Iris pigment epithelial cell (primary cell): ENCODE measurements at places on chromosomes 6 and 20.
A peak's percentile ranks its signal among the peaks of the same experiment; 100 is the strongest.

GRCh38 chr6:37725957-37726356 is 28.3 kb upstream of the MDGA1 start:
- DNase-seq: no peak

GRCh38 chr20:18856873-18857272 is 43.3 kb downstream of the SCP2D1 start:
- no peak for DNase-seq

GRCh38 chr6:25925876-25926275 is 4.6 kb downstream of the SLC17A2 start:
- no peak for DNase-seq

DNA sequence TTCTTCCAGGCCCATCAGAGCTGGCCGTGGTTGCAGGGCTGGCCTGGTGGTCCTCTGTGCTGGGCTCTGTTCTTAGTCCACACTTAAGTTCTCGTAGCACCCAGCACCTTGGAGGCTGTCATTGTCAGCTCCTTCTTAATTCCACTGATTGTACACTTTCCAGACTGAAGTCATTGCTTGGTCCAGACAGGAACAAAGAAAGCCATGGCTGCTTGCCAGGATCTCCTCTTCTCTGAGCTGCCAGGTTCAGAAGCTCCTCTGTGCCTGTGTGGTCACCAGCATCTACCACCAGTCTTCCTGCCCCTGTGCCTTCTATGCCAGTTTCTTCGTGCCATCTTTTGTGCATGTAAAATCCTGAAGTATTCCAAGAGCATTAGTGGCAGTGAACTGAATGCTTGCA is 39.5 kb upstream of the PCMTD2 start:
- DNase-seq: no peak

GRCh38 chr6:87682310-87682709 is 19.7 kb downstream of the AKIRIN2 start:
- no peak for DNase-seq

GRCh38 chr20:42097741-42098140 is 479.6 kb upstream of the CHD6 start:
- no peak for DNase-seq

- no peak for DNase-seq
Observed at GRCh38 chr20:19565736-19566135, 192.3 kb upstream of the RIN2 start.

DNA sequence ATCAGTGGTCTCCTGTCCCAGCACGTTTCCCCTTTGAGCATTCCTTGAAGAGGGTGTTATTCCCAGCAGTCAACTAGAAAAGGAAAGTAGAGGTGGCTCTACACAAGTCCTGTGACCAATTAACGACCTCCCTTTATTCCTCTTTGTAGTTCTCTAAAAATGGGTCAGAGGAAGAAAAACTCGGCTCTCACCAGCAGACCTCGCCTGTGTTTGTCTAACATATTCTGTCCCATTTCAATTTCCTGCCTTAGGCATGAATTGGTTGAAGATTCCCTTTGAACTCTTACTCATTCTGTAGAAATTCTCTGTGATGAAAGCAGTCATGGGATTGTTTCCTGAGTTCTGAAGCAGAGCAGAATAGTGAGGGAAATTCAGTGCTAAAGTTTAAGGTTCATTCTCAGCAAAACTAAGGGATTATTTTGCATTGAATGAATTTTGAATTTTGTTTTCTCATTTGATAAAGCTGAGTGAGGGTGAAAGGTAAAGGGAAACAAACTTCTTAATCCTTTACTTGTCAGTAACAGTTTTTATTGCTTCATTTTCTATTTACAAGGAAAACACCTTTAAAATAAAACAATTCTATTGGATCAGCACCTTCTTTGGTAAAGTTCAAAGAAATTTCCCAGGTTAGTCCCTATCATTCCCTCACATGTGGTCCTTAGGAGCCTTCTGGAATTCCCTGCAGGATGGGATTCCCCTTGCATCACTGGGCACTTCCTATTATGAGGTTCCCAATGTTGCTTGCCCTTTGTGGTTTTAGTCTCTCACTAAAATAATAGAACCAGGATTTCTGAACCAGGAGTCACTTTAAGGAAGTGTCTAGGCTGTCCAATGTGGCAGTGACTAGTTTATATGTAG is 105.8 kb downstream of the SLX4IP start:
- DNase-seq: peak; percentile 93

DNA sequence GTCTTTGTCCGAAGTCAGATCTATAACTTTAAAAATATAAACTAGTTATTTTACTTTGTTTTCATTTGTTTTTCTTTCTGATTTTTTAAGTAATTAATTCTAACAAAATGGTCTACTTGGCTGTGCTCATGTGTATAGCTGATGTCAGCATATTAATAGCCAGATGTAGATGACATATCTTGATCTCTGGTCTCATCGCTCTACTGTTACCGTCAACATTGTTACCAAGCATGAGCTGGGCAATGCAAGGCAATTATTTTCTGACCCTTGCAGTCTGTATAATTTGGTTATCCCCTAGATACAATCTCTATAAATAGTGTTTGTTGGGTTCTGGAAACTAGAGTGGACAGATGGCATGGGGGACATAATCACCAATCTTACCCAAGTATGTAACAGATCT is 151.6 kb upstream of the PTPRK start:
- DNase-seq: no peak

- no peak for DNase-seq
Observed at GRCh38 chr20:25063546-25063945, 5.6 kb upstream of the ACSS1 start.

DNA sequence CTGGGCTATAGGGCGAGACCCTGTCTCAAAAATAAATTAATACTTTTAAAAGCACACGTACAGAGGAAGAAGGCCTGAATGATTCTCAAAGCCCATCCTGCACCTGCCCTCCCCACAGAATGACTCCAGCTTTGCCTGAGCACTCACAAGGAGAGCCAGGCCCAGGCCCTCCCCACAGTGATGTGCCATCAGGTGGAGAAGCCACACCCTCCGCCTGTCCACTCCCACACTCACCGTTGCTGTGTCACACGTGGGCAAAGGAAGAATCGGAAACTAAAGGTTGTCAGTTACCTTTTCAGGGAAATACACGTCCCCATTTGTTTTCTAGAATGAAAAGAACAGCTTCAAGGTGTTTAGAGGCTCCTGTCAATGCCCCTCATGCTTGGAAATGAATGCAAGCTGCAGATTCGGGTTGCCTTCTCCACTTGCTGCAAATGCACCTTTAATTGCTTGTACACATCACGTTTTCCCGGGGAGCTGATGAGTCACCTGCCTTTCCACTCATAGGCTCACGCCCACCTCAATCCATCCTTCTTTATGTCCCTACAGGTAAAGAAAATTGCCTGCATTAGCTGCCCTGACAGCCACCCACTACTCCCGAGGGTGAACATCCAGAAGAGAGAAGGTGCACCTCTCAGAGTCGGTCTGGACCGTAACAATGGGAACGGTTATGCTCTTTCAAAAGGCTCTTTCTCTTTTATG is 45.5 kb upstream of the AFDN start:
- no peak for DNase-seq

GRCh38 chr20:43820731-43821330 is 93.8 kb upstream of the TOX2 start:
- DNase-seq: no peak

GRCh38 chr20:46915575-46916257 is 21.1 kb downstream of the EYA2 start:
- DNase-seq: no peak

GRCh38 chr6:16064671-16065072 is 64.2 kb upstream of the MYLIP start:
- DNase-seq: no peak

DNA sequence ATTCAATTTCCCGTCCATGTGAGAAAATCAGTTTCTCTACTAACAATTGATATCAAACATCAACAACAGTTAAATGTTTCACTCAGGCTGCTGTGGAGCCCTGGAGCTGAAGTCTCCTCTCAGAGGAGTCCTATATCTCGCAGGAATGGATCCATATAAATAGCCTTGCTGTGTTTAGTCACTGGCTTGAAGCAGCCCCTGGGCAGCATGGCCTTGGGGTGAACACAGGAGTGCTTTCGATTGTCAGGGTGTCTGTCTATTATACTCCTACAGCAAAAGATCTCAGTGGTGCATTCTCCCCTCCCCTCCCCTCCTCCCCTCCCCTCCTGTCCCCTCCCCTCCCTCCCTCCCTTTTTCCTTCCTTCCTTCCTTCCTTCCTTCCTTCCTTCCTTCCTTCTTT is 141.9 kb downstream of the CCDC170 start:
- no peak for DNase-seq

DNA sequence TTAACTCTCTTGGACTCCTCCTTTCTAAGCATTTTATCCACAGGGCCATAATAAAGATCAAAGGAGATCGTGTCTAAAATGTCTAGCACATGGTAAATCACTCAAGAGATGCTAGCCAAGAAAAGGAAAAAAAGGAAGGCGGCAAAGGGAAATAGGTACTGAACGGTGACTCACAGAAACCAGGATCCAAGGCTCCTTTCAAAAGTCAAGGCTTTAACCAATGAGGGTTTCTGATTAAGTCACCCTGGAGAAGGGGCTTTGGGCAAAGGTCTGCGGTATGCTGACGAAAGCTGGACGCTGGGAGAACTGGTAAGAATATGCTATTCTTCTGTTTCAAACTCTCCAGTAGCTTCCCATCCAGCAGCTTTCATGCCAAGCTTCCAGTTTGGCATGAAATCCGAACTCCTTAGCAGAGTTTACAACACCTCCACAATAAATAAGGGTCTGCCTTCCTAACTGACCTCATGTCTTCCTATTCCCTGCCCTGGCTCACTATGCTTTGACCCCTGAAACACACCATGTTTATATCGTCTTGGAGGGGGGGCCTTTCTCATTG is 1.0 kb downstream of the TOMM34 start:
- DNase-seq: peak; percentile 51

- DNase-seq: peak; percentile 82
Observed at GRCh38 chr6:131867744-131868143, 59.9 kb downstream of the ENPP1 start.

GRCh38 chr20:39310363-39310995 is 348.3 kb downstream of the DHX35 start:
- DNase-seq: no peak

DNA sequence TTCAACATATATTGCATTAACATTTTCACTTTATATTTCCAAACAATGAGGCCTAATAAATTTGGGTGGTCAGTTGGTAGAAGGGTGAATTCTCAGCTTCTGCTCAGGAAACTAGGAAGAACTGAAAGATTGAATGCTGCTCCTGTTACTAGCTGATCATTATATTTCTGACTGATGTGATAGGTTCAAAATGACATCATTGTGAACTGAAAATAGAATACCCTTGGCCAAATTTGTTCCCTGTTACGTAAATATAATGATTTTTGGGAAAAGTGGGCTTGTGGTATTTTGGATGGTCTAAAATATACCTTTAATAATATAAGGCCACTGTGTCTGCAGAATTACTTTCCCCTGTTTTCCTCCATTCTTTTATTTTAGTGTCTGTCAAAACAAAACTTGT is 2.8 kb downstream of the UST start:
- DNase-seq: no peak

DNA sequence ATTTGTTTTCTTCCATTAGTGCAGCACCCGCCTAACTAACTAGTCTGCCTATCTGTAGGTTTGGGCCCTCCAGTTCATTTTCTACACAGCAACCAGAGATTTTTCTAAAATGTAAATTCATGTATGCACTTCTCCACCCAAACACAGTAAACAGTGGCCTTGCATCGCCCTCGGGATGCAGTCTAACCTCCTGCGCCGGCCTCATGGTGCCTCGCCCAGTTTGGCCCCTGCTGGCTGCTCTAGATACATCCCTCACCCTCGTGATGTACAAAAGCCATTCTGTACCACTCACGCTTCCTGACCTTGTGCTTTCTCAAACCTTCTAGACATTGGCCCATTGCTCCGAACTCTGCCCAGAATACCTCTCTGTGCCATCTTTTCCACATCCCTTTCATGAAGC is 53.8 kb upstream of the VSTM2L start:
- DNase-seq: no peak

GRCh38 chr6:17574866-17575560 is 25.1 kb upstream of the FAM8A1 start:
- peak; percentile 88 for DNase-seq

GRCh38 chr6:19849755-19850154 is 12.6 kb downstream of the ID4 start:
- no peak for DNase-seq

DNA sequence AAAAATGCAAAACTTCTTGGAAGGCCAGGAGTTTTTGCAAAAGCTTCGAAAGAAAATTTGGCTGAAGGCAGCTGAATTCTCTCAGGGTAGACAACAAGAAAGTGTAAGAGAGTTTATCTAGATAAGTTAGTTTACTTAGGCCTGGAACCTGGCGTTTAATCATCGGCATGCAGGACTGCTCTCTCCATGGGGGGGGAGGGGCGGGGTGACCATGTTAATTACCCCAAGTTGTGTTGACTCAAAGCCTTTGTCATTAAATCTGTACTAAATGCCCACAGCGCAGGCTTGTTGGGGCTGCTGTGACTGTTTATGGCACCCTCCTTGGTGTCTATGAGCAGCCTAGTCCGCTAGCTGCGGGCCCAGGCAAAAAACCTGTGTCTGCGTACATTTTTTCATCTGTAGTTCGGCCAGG is 20.1 kb upstream of the ZNF451 start:
- DNase-seq: no peak

GRCh38 chr6:86973088-86973487 is 35.8 kb downstream of the HTR1E start:
- DNase-seq: no peak

DNA sequence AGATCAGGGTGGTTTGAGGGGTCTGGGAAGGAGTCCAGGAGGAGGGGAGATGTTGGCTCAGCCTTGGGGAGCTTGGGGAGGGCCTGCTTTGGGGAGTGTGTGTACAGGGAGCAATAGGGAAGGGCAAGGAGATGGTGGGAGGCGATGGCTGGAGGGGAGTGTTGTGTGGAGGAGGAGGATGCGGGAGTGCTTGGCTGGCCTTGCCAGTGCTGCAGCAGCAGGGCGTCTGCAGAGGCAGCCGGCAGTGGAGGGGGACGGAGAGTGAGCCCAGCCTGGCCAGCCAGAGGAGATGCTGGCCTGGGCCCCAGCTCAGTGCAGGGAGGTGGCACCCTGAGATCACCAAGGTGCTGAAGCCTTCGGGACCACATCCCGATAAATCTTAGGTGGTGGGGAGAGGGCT is 3.9 kb downstream of the IP6K3 start:
- no peak for DNase-seq

DNA sequence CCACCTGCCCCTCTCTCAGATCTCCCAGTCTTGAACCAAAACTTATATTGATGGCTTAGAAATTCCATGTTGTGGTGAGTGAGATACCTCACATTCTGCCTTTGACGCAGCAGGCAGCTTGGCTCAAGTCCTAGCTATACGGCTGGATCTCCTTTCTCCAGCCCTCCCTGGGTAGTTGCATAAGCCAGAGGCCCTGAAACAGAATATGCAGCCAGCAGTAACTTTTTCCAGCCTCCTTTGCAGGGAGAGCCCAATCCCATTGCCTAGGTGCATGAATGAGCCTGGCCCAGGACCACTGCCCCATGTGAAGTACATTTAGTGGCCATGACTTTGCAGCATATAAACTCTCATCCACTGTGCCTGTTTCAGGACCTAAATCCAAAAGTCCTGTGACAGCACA is 202.2 kb upstream of the CDYL start:
- peak; percentile 93 for DNase-seq
